Stimulated activated CD8-positive, alpha-beta memory T cell treated with anti-CD3 and anti-CD28 coated beads, Interleukin-7, amount 100 ng/mL, for 1 hour (primary cell): ENCODE measurements at places on chromosomes 4 and X.

GRCh38 chr4:44098973-44099372 lies 349.6 kb downstream of the KCTD8 start:
- no peak for DNase-seq

GRCh38 chr4:12421364-12421763 lies 992.7 kb upstream of the HS3ST1 start:
- DNase-seq = no peak

GRCh38 chrX:132443196-132444135 lies 45.4 kb downstream of the MBNL3 start:
- no peak for DNase-seq

GRCh38 chr4:8898419-8898818 lies 26.8 kb upstream of the HMX1 start:
- no peak for DNase-seq

- no peak for DNase-seq
These were observed 400.9 kb upstream of the FGF13 start for GRCh38 chrX:139112432-139112831.

DNA sequence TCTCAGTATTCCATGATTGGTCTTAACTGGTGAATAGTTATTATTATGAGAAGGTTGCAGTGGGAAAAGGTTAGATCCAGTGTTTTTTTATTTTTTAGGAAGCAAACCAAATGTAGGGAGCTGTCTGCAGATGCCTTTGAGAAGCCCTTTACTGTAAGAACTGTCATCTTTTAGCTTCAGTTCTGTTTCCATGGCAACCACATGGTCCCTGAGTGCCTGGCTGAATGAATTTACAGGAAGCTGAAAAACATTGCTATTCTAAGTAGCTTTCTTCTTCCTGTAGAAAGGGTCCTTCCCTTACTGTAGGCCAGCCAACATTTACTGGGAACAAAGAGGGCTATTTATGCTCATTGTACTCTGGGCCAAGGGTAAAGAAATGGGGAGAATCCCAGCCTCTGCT lies 103.3 kb downstream of the DCLK2 start:
- DNase-seq = no peak

DNA sequence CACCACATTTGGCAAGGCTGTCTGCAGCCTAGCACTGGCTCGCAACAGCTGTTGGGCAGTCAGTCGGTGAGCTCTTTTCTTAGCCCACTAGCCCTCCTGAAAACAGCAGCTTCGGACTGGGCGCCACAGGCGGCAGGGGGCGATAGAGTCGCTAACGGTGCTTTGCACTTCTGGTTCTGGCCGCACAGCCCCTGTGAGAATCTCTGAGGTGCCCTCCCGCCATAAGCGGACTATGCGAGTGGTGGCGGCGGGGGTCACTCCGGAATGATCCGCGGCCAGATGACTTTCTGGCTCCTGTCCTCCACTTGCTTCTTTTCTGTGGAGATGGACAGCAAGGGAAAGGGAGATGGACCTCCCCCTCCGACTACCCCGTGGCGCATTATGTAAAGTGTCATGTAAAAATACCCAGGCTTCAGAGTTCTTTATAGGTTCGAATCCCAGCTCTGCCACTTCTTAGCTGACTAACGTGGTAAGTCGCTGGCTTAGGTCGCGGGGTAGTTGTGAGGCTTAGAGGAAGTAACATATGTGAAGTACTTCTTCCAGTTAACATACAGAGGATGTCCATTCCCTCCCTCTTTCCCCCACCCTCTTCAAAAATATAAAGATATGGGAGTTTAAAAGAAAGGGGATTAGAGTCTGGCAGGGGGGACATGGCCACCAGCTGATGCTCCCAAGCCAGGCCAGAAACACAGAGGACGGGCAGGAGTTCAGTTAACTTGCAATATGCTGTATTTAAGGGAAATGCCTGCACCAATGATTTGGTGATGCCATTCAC lies 11.0 kb downstream of the ARHGAP36 start:
- DNase-seq = no peak

GRCh38 chrX:3603026-3603661 lies 110.3 kb downstream of the PRKX start:
- DNase-seq = no peak

- no peak for DNase-seq
These were observed 1.8 kb downstream of the CD99L2 start for GRCh38 chrX:150896632-150897031.

DNA sequence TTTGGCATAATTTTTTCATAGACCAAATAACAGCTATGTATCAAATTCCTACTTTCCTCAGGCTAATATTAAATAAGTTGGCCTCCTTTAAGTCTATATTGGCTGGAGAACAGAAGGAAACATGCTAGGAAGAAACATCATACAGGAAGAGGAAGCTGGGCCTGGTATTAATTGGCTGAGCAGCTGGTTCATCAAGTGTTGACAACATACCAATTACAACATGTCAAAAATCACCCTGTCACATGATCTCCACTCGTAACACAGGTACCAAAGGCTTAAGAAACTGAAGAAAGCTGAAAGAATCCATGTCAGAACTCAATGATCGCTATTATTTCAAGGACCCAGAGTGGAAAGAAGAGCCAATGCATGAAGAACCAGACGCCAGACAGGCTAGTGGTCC lies 10.5 kb downstream of the WDFY3 start:
- DNase-seq = no peak

- no peak for DNase-seq
These were observed 32.2 kb downstream of the CCNI start for GRCh38 chr4:77043507-77044136.

DNA sequence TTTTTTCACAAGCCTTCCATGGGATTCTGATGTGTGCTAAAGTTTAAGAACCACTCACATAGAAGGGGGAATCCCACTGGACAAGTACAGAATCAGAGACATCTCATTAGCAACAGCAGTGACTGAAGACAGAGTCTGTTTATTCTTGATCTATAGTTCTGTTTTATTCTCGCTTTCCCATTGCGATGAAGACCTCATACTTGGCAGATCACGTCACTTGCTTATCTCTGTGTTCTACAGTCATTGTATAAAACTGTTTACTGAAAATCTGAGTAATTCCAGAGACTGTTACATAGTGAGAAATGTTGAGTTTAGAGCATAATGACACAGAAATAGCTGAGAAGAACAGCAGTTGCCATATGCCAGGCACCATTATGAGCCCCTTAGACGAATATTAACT lies 185.5 kb downstream of the PTTG2 start:
- DNase-seq = no peak

GRCh38 chr4:175998782-175999181 lies 66.9 kb upstream of the WDR17 start:
- no peak for DNase-seq

DNA sequence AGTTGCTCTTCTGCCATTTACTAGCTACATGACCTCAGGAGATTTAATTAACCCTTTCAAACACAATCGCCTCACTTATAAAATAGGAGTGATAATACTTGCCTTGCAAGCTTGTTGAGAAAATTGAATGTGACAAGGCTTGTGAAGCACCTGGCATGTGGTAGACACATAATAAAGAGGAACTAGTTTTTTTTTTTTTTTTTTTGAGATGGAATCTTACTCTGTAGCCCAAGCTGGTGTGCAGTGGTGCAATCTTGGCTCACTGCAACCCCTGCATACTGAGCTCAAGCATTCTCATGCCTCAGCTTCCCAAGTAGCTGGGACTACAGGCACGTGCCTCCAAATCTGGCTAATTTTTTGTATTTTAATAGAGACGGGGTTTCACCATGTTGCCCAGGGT lies 73.7 kb upstream of the STIM2 start:
- DNase-seq = no peak
